Activated T-helper 17 cell treated with anti-CD3 and anti-CD28 coated beads, Interleukin-2, amount 50 U/mL, for 72 hours (primary cell): ENCODE measurements at places on chromosomes 11 and 22.
A peak's percentile ranks its signal among the peaks of the same experiment; 100 is the strongest.

GRCh38 chr11:130609121-130610035 is 160.9 kb downstream of the ADAMTS15 start:
- no peak for ATAC-seq

DNA sequence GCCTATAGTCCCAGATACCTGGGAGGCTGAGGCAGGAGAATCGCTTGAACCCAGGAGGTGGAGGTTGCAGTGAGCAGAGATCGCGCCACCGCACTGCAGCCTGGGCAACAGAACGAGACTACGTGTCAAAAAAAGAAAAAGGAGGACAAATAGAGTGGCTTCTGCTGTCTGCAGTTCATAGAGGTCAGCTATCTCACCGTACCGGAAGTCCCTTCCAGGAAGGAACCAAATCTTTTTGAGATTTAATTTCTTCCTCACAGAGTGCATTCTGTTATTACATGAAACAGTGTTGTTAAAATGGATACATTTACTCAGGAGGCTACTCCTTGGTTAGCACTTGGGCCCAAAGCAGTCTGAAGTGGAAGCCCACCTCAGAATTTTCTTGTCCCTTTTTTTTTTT is 33.4 kb downstream of the FAM118A start:
- ATAC-seq, result no peak

GRCh38 chr11:57413681-57414080 is 13.2 kb downstream of the SLC43A3 start:
- ATAC-seq, result no peak

DNA sequence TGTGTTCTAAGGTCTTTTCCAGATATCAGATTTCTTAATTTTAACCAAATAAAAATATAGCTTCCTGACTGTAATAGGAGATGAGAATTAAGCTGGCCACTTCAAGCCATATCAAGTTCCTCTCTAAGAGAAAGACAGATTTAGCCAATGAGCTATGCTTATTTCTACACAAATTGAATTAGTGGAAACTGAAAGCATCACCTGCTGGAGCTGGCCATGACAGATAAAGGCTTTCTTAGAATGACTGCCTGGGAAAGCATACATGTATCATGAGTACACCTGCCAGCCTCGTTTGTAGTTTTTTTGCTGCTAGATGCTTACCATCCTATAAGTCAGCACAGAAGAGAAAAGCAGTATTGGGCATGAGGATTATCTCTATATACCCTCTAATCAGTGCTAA is 53.5 kb upstream of the DBX1 start:
- ATAC-seq, result no peak

DNA sequence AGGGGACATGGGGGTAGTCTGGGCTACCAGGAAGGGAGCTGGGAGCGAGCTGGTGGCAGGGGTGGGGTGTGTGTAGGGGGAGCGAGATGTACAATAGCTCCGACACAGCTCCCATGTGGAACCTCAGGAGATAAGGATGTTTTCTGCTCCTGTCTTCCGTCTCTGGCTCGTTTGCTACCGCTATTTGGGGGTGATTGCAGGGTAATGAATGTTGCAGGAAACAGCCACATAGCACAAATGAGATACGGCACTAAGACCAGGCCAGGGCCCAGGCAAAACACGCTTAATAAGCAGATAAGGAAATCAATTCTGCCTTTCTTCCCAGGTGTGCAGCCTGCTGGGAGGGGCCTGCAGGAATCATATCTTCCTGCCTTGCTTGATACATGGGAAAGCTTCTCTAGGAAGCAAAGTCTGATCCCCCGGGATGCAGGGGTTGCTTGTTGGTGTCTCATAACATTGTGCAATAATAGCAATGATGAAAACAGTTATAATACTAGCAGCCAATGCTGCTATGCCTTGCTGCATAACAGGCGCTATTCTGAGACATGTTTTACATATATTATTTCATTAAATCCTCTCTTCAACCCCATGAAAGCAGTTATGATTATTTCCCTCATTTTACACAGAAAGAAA is 158.7 kb downstream of the ST3GAL4 start:
- ATAC-seq, result no peak

DNA sequence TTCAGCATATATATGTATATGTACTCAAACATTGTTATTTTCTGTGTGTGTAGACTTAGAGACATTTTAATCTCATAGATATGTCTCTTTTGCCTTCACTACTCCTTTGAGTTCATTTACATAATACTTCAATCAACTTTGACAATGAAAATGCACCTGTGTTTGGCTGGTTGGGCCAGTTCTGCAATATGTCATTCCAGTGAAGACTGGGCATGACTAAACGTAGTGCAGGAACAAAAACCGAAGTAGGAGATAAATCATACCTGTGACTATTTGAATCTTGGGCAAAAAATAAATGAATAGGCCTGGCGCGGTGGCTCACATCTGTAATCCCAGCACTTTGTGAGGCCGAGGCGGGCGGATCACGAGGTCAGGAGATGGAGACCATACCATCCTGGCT is 640.0 kb upstream of the ANO3 start:
- ATAC-seq, result no peak

GRCh38 chr22:22810018-22810427 is 77.6 kb upstream of the IGLL5 start:
- peak; percentile 76 for ATAC-seq

- ATAC-seq, result no peak
Measured at GRCh38 chr11:32421992-32422391, 13.3 kb downstream of the WT1 start.

DNA sequence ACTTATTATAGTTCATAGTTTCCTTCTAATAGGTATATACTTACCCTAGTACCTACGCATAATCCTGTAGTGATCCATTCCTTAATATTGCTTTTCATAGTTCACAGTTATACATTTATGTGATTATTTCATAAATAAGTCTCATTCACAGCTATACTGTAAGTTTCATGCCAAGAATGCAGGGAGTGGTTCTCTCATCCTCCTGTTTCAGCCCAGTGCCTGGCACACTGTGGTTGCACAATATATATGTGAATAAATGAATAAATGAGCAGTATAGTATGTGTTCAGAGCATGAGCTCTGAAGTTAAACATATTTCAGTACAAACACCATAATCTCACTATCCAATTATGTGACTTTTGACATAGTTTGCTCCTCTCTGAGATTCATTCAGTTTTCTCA is 115.8 kb downstream of the MAML2 start:
- no peak for ATAC-seq

DNA sequence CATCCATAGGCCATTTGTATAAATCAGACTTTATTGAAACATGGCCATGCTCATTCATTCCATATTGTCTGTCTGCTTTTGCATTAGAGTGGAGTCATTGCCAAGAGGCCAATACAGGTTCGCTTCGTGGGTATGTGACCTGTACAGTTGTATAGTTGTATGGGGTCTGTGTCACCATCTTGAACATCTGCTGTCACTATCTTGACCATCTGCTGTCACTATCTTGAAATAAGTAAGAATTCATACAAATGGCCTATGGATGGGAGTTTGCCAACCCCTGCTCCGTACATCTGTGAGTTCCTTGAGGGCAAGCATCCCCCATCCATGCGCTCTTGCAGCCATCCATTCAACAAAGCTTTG is 44.4 kb upstream of the ANO1 start:
- ATAC-seq, result no peak
